Sciatic nerve (tissue), 2 donors: ENCODE measurements at places on chromosomes 3 and 15.
A peak's percentile ranks its signal among the peaks of the same experiment; 100 is the strongest.

- DNase-seq: no peak
Observed at GRCh38 chr15:48925714-48926223, 38.0 kb downstream of the SHC4 start.

DNA sequence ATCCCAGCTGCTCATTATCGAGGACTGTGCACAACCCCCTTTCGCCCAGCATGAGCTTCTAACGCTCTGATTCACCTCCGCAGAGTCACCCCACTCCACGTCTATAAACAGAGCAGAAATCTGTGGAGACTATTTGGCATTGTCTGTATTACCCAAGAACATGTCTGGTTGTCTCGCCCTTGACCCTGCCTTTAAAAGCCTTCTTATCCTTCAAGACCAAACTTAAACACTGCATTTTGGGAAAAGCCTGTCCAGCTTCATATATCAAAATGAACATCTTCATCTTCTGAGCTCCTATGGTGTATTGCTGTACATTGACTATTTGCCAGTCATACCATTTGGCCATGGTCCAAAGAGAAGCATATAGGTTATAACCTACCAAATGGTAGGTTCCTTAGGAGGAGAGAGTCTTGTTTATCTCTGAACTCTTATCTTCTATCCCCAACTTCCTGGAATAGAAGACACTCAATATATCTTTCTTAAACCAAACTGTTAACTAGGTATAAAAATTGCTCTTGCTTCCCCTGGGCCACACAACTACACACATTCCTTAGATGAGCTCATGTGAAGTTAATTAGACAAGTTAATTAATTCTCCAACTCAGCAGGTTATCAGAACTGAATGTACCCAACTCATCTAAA, 90.1 kb downstream of the FBN1 start:
- DNase-seq: no peak

DNA sequence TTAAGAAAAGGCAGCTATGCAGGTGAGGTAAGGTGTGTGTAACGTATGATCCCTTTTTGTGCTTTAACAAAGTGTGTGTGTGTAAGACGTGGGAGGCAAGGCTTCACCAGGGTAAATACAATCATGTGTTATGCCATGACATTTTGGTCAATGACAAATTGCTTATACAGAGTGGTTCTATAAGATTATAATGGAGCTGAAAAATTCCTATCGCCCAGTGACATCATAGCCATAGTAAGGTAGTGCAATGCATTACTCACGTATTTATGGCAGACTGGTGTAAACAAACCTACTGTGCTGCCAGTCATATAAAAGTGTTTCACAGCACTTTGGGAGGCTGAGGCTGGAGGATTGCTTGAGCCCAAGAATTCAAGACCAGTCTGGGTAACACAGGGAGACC, 60.2 kb upstream of the LCTL start:
- no peak for DNase-seq

GRCh38 chr3:76570436-76571057, 469.4 kb upstream of the ROBO2 start:
- no peak for DNase-seq

DNA sequence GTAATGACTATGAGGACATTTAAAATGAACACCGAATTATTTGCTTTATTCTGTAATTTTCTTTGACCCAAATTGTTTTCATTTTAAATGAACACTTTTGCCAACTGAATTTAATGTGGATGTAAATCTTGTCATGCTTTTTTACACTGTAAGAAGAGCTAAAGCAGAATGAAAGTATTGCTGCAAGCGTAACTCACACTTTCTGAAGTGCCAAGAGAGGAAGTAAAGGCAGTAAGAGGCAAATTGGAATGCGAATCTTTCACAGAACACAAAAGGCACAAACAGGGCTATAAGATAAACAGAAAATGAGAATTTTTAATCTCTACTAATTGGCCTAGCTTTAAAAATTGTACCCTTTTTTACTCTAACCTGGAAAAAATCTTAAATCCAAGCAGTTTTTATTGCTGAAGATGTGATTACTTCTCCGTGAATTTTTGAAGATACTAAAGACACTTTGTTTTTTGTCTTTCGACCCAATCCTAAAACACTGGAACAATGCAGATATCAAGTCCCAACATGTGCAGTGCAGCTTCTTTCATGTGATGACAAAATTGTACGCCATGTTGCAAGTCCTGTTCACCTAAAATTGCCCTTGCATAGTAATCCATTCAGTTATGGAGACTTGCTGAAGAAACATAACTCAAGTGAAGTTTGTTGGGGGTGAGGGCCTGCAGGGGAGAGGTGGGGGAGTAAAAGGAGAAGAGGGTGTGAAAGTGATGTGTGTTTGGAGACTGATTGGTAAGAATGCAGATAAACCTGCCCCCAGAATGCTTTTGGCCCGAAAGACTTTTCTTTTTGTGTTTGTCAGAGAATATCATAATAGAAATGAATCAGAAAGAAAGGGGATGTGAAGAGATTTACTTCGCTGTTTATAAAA, 1.4 kb downstream of the ARID3B start:
- no peak for DNase-seq

- DNase-seq: no peak
Observed at GRCh38 chr3:21017115-21017852, 733.7 kb downstream of the ZNF385D start.

- no peak for DNase-seq
Observed at GRCh38 chr3:87053553-87053952, 62.6 kb upstream of the VGLL3 start.

DNA sequence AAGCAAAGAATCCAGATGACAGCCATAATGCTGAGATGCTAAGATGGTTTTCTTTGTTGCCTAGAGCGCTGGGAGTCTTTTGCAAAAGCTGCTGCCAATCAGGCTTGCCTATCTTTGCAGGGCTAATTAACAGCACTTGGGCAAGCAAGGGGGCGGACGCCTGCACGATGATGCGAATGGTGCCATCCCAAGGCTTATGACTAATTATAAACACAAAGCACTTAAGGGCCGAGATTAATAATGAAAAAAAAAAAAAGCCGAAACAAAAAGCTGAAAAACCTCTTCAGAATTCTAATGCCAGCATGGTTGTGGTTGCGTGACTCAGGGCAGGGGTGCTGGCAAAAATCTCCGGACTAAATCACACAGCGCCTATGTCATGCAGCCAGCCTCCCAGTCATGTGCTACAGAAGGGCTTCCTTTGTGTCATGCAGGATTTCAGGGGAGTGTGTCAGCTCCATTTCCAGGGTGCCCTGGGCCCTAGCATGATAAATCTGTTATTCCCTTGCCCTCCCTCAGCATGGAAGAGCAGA, 185.0 kb upstream of the ANKRD28 start:
- DNase-seq: no peak

DNA sequence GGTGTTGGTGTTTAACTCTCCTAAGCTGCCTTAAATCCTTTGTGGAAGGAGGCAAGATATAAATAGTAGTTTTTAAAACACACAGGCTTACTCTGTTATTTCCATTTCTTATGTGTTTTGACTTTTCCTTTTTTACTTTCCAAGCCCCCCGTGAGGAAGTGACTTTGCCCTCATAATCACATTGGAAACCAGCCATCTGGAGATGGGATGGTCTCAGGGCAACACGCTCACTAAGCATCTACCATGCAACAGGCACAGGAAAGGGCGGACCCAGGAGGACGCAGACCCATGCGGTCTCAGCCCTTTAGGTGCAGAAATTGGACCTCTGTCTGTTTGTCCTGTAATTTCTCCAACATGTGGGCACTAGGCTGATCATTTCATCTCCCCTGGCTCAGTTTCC, 115.7 kb downstream of the PDZRN3 start:
- DNase-seq: no peak

GRCh38 chr15:75891895-75892294, 11.8 kb upstream of the FBXO22 start:
- DNase-seq: no peak

DNA sequence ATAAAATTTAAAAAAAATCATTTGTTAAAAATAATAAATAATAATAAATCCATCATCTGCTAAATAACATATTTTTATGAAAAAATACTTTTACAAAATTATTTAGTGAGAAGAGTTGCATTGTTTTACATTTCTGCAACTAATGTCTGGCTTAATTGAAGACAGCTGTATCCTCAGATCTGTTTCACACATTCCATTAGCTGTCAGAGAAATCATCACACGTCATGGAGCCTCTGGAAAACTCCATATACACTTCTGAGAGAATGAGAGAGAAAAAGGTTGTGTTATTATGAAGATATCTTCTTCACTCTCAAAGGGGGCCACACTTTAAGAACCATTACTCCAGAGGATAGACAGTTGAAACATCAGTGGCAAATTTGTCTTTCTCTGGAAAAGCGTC, 40.8 kb downstream of the CMSS1 start:
- no peak for DNase-seq

DNA sequence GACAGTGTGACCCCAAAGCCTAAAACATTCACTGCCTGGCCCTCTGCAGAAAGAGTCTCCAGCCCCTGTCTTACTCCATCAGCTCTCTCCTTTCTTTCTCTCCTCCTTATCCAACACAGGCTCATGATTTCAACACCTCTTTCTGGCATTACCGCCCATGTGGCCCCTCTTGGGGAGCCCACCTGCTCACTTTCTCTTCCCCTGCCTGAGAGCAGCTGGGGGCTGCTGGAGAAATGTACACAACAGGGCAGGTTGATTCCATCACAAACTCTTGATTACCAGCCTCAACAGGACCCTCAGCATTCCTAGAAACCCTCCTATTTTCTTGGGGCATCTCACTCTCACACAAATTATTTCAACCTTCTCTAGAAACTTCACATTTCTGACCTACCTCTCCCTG, 98.3 kb downstream of the ABHD5 start:
- DNase-seq: no peak

DNA sequence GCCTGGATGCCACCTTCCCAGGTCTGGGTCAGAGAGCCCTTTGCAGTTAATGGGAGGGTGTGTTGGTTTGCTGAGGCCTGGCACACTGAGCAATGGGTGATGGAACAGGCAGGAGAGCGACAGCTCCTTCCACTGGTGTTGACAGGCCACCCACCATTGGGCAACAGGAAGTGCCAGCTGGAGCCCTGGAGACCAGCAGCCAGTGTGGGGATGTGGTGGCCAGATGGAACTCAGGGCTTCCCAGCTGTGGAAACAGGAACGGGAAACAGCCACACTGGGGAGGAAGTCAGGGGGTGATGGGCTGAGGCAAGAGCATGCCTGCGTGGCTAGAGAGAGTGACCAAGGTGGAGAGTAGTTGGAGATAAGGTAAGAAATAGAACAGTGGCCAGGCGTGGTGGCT, 9.3 kb downstream of the PSTPIP1 start:
- DNase-seq: peak; percentile 78

GRCh38 chr3:122973893-122974615, 53.5 kb downstream of the SEMA5B start:
- DNase-seq: no peak

GRCh38 chr15:101174152-101174920, 77.5 kb downstream of the CHSY1 start:
- DNase-seq: no peak
